CD4-positive, alpha-beta T cell treated with Interleukin-12 subunit alpha and Interleukin-12 subunit beta, for 1 hour (primary cell): ENCODE measurements at places on chromosomes 5 and 9.
A peak's percentile ranks its signal among the peaks of the same experiment; 100 is the strongest.

DNA sequence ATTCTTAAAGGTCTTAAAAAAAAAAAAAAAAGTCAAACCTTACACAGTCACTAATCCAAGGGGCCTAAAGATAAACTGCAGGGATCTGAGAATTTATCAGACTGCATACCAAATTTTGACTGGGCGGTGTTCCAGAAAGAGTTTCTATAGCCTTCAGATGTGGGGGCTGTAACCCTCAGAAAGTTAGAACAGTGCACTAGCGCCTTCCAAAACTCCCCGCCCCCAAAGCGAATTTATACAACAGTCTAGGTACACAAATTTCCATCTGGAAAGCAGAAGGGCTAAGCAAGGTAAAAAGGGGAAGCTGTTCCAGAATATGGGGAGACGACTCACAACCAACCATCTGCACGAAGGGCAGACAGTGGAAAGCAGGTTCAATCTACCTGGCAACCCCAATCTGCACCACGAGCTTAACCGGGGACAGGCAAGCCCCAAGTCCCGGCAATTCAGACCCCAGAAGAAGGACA lies 813 bp downstream of the ERMP1 start:
- DNase-seq = no peak

GRCh38 chr5:82298668-82299067 lies 20.5 kb upstream of the RPS23 start:
- DNase-seq = no peak

- no peak for DNase-seq
These were observed 35.3 kb downstream of the HRH2 start for GRCh38 chr5:175692996-175693710.

DNA sequence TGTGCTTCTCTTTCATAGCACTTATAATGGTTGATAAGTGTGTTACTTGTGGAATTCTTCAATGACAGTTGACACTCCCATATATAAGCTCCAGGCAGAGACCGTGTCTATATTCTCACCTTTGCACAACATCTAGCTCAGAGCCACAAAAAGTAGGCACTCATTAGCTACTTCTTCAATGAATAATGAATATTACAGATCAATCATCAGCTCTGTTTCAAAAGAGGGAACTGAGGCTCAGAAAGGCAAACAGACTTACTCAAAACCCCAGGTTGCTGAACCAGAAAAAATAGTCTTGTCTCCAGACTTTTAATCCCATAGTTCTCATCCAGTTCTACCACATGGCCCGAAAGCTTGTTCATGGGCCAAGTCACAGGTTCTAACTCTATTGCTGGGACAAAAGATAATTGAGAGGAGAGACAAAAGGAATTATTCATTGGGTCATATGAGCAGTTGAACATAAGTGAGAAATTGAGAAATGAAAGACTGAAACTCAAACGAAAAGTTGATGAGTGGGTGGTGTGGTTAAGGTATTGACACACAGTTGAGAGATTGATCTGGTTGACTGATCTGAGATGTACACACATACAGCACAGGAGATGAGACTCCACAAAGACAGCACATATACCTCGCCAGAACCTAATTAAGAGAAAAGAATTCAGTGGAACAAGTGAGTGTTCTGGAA lies 381.6 kb downstream of the EFNA5 start:
- DNase-seq = no peak

- peak; percentile 34 for DNase-seq
These were observed 164.0 kb downstream of the TTC39B start for GRCh38 chr9:15142878-15143534.

- DNase-seq = no peak
These were observed 35.6 kb downstream of the FCHO2 start for GRCh38 chr5:72991394-72991793.

DNA sequence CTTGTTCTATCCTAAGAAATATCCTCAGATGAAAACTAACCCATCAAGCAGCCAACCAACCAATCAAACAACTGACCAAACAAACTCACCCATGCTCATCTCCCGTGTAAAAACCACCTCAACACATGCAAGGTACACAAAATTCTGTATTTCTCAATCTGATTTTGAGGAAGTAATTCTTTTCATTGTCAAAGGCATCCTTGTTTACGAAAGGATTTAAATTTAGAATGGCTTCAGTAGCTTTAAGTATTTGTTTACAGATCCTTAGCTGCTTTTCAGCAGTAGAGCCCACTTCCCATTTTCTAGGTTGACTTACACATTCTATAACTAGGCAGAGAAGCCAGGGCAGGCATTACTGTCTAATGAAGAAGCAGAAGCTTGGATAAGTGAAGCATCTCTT lies 78.6 kb downstream of the NTRK2 start:
- no peak for DNase-seq

- DNase-seq = no peak
These were observed 533.1 kb downstream of the NTRK2 start for GRCh38 chr9:85202596-85202995.

GRCh38 chr5:171946000-171946781 lies 60.2 kb downstream of the FBXW11 start:
- no peak for DNase-seq

DNA sequence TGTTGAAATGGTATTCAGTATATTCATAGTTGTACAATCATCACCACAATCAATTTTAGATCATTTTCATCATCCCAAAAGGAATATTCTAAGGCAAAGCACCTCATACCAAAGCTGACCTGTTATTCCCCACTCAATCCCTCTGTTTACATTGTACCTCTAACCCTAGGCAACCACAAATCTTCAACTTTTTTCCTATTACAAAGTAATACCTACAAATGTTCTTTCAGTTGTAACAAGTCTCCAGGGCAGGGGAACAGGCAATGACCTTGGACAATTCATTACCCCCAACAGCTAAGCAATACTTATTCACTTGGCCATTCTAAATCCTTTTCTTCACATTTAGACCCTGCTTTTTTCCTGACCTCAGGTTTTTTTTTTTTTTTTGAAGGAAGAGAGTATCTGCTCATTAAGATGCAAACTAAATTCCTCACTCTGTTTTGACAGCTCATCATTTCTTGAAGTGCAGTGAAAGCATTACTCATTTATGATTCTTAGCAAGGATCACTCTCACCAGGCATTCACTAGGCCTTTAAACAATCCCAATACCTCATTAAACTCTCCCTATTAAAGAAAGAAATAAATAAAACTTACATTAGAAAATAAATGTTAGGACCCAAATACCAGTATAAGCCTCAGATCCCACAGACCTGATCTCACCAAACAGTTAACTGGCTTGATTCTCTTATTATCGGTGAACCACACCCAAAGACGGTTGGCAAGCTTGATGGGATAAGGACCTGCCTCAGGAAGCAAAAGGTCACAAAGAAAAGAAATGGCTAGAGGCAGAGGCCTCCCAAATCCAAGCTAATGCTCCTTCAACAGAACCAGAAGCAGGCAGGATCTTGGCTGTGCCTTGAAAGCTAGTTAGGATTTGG lies 15.3 kb downstream of the MTMR12 start:
- DNase-seq = no peak

- DNase-seq = no peak
These were observed 30.5 kb downstream of the ANKRA2 start for GRCh38 chr5:73534971-73535370.

DNA sequence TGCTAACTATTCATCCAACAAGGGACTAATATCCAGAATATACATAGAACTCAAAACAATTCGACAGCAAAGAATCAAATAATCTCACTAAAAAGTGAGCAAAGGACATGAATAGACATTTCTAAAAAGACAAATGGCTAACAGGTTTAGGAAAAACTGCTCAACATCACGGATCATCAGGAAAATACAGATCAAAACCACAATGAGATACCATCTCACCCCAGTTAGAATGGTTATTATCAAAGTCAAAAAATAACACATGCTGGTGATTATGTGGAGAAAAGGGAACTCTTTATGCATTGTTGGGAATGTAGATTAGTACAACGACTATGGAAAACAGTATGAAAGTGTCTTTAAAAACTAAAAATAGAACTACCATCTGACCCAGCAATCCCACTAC lies 150.1 kb downstream of the DEPDC1B start:
- DNase-seq = no peak

- no peak for DNase-seq
These were observed 131.3 kb upstream of the CCDC180 start for GRCh38 chr9:97176206-97176605.

DNA sequence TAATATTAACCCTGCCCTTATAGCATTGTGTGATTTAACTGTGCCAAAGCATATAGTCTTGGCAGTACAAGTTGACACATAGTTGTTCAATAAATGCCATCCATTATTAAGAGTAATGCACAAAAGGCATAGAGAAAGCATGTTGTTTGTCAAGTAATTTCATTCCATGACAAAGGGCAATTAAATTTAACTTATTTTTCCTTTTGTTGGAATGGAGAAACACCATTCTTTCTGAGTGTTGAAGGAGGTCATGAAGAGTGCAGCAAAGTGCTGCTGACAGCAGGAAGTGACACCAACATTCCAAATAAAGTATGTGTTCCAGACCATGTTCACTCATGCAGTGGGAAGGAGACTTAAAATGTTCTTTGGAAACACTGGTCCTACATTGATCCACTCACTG lies 29.1 kb downstream of the ANKDD1B start:
- DNase-seq = no peak

DNA sequence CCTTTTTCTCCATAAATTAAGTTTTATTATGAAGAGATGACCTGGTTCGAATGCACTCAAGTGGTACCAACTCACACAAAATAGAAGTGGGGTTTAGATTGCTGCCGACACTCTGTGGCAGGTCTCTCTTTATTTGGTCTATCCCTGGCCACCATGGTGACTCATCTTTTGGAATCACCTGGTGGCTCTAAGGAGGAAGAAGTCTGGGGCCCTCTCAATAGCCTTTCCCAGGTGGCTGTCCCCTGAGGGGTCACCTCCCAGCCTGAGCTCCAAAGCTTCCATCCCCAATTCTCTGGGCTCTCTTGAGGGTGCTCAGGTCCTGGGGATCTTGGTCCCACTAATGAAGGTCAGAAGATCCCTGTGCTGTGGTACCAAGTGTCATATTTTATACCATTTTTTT lies 136.8 kb downstream of the MVB12B start:
- no peak for DNase-seq

- DNase-seq = no peak
These were observed 34.3 kb downstream of the PCA3 start for GRCh38 chr9:76798527-76798926.

- no peak for DNase-seq
These were observed 90.5 kb downstream of the KCNT1 start for GRCh38 chr9:135792268-135793128.

GRCh38 chr5:43396762-43397304 lies 15.4 kb downstream of the CCL28 start:
- DNase-seq = peak; percentile 60

DNA sequence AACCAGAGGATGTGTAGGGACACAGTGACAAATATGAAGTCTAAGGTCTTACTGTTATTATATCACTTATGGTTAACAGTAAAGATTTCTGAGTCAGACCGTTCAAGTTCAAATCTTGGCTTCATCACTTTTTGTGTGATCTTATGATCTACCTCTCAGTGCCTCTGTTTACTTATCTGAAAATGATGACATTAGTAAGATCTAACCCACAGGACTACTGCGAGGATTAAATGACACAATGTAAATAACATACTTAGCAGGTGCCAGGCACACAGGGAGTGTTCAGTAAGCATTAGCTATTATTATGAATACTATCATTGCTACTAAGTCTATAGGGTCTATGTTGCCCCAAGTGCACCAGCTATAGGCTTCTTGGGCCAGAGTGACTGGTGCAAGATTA lies 2.0 kb downstream of the IRF1 start:
- peak; percentile 19 for DNase-seq

- no peak for DNase-seq
These were observed 306.3 kb upstream of the KCNN2 start for GRCh38 chr5:114055318-114056184.

GRCh38 chr9:4515958-4516375 lies 25.7 kb downstream of the SLC1A1 start:
- DNase-seq = no peak

DNA sequence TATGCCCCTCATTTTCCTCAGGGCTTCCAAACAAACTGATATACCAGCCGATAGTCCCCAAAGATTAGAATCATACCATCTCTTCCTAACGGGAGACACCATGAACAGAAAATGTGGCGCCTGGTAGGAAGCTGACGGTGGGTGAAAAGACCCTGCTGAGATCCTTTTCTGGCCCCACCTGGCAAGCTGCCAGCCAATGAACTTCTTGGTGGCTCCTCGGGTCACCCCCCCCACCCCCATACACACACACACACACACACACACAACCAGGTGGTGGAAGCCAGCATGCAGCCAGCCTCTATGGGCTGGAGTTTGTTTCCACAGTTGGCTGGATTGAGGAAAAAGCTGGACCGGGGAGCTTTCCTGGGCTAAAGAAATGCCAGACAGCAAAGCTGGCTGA lies 4.8 kb upstream of the CCIN start:
- no peak for DNase-seq

DNA sequence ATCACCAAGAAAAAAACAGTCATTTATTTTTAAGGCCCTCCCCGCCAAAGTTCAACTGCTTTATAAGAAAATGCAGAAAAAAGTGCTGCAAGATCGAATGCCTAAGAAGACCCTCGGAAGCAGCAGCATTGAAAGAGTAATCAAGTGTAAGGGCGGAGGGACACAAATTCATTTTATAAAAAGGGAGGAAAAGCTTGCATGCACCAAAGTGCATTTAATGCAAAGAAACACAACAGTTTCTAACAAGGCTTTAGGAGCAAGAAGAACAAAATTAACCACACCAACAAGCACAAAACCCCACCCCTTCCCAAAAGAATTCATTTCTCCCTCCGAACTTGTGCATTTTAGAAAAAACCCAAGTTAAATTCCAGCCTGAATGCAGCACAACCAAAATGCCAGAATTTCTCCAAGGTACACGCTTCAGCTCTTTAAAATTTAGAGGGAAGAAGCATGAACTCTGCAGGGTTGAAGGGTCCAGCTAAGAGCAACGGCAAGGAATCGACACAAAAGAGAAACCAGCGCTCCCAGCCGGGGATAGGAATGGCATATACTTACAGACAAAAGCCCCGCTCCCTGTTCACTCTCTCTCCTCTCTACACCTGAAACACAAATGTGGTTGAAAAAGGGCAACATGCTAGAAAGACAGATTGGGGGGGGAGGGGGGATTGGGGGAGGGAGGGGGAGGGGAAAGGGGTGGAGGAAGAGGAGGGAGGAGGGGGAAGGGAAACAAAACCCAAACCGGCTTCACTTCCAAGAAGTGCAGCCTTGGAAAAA lies at the start of gene NREP:
NREP (minus strand) TSS at position 614 of the 774 bp plus-strand sequence. CDS start 1,422 bp downstream, outside the sequence.
- DNase-seq = no peak

- DNase-seq = no peak
These were observed 166.8 kb upstream of the RFX3 start for GRCh38 chr9:3692606-3693005.

DNA sequence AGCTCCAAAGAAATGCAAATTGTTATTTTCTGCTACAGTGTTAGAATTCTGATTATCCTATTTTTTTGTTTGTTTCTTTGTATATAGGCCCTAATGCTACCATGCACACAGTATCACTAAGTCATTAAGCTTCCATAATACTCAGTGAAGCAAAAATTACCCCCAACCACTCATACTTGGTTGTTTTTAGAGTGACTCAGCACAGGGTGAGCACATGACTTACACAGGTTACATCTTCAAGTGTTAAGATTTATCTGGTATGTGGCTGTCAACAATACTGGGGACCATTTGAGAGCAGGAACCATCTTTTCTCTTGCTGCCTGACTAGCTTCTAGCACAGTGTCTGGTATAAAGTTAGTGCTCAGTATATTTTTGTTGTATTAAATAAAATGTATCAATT lies 255.8 kb upstream of the SLC24A2 start:
- DNase-seq = no peak
